ENCODE measurements at places on chromosomes 5 and 9.

- DNase-seq = no peak
Observed at GRCh38 chr9:6024035-6024554, 8.7 kb upstream of the RANBP6 start.

- DNase-seq = no peak
Observed at GRCh38 chr9:113543982-113544303, 80.4 kb downstream of the RGS3 start.

- DNase-seq = no peak
Observed at GRCh38 chr9:87062746-87063145, 115.4 kb upstream of the GAS1 start.

DNA sequence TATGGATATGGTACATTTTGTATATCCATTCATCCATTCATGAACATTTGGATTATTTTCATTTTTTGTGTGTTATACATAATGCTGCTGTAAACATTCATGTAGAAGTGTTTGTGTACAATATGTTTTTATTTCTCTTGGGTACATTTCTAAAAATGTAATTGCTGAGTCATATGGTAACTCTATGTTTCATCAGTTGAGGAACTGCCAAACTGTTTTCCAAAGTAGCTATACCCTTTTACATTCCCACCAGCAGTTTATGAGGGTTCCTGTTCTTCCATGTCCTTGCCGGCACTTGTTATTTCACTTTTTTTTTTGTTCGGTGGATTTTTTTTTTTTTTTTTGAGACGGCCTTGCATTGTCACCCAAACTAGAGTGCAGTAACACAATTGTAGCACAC is 54.0 kb upstream of the MCCC2 start:
- no peak for DNase-seq

GRCh38 chr9:74861773-74862474 is 25.8 kb downstream of the TRPM6 start:
- DNase-seq = no peak

- no peak for DNase-seq
Observed at GRCh38 chr5:172853355-172853975, 19.4 kb downstream of the ERGIC1 start.

- DNase-seq = no peak
Observed at GRCh38 chr5:73722231-73722630, 96.2 kb downstream of the ARHGEF28 start.

DNA sequence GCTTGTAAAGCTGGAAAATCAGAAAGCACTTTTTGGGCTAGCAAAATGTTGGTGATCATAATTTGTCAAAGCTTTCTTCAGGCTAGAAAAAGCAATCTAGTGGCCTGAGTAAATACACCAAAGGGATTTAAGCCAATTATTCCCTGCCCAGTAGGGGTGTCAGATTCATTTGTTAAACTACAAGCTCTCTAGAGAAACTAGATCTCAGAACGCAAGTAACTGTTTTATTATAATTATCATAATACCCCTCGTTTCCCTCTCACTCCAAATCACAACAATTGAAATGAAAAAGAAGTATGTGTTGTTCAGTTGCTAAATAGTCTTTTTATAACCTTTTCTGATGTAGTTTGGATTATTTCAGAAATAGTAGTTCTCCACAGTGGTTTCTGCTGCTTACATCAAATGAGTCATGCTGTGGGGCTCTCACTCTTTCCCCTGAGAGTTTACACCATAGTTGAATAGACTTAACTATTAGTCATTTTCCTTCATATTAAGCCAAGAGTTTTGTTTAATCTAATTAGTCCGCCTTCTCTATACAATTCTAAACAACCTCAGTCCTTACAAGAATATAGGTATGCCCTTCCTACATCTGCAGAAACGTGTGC is 918.6 kb upstream of the DMAC1 start:
- no peak for DNase-seq

DNA sequence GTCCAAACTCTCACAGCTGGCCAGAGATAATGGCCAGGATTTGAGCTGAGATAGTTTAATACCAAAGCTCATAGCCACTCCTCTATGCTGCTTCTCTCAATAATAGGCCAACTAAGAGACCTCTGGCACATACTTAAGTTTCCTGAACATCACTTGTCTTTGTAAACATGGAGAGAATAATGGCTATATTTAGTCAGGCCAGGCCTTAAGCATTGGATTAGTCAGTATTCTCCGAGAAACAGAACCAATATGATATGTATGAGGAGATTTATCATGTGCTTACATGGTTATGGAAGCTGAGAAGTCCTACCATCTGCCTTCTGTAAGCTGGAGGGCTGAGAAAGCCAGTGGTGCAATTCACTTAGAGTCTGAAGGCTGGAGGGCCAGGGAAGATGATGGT is 45.4 kb downstream of the CFAP95 start:
- DNase-seq = no peak

DNA sequence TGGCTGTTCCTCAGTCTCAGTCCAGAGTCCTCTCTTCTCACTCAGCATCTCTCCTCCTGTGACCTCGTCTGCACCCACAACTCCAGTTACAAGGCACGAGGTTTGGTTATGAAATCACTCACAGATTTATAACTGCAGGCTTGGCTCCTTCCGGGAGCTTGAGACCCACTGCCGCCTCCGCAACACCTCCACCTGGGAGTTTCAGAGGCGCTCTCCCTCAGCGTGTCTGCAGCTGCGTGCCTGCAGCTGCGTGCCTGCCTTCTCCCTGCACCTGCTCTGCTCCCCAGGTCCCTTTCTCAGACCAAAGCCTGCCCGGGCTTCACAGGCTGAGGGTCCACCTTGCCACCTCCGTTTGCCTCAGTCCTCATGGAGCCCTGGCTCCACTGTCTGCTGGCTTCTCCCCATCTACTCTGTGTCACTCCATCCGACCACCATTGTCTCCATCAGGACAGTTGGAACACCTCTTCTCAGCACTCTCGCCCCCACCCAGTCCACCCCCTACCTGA is 51.5 kb downstream of the HRH2 start:
- DNase-seq = no peak

DNA sequence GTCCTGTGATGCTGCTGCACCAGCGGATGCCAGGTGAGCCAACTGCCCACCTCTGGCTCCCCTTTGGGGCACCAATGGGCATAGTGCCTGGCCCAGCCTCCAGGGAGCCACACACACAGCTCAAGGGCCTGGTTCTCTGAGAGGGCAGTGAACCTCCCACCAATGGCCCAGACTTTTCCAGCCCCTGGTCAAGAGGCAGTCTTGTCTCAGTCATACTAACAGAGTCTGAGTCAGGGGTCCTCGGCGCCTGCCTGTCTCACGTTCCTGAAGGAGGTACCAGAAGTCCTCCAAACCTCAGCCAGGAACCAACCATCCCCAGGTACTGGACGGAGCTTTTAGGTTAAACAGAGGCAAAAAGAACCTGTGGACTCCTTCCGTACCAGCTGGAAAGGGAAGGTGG is 121.1 kb downstream of the C5orf15 start:
- no peak for DNase-seq

DNA sequence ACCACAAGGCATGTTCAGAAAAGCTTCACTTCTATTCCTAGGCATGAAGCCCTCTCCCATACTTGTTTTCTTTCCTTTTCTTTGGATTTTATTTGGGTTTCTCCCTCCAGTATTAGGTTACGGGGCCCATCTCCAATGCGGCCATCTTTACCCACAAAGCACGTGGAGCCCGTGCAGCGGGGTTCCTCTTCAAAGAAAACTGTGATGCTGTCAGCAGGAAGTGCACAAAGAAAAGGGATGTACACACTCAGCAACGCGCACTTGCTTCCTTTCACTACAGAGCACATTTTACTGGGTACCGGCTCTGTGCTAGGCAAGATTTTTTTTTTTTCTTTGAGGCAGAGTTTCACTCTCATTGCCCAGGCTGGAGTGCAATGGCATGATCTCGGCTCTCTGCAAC is 106.6 kb downstream of the COL23A1 start:
- no peak for DNase-seq

DNA sequence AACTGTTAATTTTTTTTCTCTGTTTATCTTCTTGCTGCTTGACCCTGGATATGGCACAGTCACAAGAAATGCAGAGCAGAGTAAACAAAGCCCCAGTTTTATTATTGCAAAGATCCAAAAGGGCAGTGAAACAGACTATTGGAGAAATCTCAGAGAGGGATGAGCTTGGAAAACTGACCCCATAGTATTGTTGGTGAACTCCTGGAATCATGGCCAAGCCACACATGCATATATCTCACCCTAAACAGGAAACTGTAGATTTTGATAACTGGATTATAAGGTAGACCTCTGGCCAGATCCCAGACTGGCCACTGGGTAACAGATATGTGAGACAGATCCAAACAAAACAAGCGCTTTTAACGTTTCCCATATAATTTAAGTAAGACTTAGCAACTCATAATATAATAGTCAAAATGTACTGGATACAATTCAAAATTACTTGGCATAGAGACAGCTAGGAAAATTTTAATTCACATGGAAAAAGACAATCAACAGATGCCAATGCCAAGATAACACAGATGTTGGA is 263.5 kb upstream of the SEMA6A start:
- no peak for DNase-seq

- no peak for DNase-seq
Observed at GRCh38 chr5:153907170-153907775, 131.4 kb downstream of the FAM114A2 start.
